ENCODE measurements at places on chromosomes 3 and 15.

- peak; percentile 57 for DNase-seq
Measured at GRCh38 chr3:125098611-125099291, 43.0 kb upstream of the HEG1 start.

- DNase-seq: peak; percentile 8
Measured at GRCh38 chr3:49930922-49931321, 1.3 kb upstream of the MON1A start.

DNA sequence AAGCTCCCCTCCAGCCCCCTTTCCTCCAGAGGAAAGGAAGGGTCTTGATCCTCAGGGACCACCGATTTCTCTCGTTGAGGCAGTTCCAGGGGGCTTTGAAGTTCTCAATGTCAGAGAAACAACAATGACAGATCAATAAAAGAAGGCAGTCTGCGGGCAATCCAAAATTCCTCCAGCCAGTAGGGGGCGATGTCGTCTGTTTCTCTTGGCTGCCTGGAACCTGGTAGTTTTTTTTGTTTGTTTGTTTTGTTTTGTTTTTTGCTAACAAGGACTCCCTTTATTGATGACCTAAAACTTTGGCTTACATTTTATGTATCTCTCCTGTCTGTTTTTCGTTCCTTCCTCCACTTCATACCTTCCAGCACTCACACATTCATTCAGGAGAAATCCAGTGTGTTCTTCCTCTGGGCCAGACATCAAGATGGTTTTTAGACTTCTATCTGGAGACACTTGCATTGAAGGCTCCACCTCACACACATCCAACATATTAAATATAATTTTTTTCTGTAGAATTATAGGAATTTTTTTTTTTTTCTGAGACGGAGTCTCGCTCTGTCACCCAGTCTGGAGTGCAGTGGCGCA, 276.6 kb downstream of the RPLP1 start:
- no peak for DNase-seq

DNA sequence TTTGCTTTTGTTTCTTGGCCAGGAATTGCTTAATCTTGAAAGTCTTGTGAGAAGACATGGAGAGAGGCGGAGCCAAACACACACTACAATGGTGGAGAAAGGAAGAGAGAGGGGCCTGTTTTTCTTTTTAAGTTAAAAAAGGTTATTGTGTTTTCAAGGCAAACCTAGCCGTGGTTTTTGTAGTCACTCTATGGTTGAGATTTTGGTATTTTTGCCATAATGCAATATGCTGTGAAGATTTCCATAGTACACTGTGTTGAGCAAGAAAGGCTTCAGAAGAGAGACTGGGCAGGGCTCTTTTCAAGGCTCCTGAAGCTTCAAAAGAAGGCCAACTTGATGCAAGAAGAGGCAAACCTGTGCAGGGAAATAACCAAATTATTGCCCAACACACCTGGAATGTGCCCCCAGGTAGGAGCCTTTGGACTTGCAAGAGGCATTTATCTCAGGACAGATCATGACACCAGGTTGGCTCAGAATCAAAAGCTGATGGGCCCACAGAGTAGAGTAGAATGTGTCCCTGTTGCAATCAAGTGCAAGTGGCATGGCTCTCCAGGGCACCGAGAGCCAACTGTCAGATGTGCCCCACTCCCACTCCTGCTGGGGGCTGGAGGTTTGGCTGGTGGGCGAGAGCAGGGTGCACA, 22.1 kb downstream of the AMOTL2 start:
- no peak for DNase-seq

DNA sequence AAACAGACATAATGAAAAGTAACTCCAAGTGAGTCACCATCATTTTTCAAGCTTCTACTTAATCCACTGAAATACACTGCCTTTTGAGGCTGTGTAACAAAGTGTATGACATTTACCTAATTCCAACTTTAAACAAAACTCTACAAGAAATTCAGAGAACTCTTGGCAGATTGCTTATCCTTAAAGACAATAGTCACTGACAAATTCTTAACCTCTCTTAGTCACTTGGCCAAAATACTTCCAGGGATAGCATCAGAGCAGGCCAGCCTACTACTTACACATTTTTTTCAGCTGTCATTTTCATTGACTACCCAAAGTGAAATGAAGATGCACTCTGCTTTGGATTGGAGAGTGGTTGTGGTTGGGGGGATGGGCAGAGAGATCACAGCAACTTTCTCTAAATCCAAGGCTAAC, 3.6 kb downstream of the WWTR1 start:
- DNase-seq: peak; percentile 80

- DNase-seq: no peak
Measured at GRCh38 chr3:194098843-194099183, 37.1 kb upstream of the HES1 start.

GRCh38 chr3:53624061-53624857, 129.8 kb downstream of the CACNA1D start:
- DNase-seq: no peak

DNA sequence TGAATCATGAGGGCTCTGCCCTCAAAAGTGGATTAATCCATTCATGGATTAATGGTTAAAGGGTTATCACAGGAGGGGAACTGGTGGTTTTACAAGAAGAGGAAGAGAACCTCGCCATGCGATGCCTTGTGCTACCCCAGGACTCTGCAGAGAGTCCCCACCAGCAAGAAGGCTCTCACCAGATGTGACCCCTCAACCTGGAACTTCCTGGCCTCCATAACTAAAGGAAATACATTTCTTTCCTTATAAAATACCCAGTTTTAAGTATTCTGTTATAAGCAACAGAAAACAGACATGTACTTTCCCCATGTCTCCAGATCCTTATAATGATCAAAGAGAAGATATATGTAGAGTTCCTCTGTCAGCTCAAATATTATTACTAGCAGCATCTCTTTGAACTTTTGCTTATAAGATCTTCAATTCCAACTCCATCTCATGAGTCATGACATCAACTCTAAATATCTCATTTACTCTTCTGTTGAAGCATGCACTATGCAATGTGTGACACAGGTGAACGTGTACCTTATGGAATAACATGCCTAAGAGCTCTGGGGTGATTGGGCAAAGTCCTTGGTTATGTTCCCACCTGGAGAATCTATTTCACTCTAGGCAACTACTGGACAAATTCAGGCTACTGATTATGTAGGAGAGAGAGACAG, 37.5 kb upstream of the ZBTB38 start:
- no peak for DNase-seq
